ENCODE measurements at places on chromosomes 6 and 20.
A peak's percentile ranks its signal among the peaks of the same experiment; 100 is the strongest.

GRCh38 chr6:84258866-84259265, 31.4 kb upstream of the CEP162 start:
- DNase-seq: no peak

DNA sequence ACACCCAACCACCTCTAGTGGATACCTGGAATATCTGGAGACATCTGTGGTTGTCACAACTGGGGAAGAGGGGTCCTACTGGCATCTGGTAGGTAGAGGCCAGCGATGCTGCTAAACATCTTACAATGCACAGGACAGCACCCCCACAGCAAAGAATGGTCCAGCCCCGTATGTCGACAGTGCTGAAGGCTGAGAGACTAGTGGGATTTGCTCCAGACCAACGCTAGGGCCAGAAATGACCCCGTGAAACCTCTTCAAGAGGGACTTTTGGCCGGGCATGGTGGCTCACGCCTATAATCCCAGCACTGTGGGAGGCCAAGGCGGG, 7.2 kb downstream of the PREX1 start:
- no peak for DNase-seq

GRCh38 chr20:60407011-60407771, 449.0 kb downstream of the CDH26 start:
- no peak for DNase-seq

- DNase-seq: no peak
These were observed 30.2 kb downstream of the SNX9 start for GRCh38 chr6:157853018-157853805.

- DNase-seq: no peak
These were observed 288.9 kb upstream of the IRAK1BP1 start for GRCh38 chr6:78578430-78578829.

DNA sequence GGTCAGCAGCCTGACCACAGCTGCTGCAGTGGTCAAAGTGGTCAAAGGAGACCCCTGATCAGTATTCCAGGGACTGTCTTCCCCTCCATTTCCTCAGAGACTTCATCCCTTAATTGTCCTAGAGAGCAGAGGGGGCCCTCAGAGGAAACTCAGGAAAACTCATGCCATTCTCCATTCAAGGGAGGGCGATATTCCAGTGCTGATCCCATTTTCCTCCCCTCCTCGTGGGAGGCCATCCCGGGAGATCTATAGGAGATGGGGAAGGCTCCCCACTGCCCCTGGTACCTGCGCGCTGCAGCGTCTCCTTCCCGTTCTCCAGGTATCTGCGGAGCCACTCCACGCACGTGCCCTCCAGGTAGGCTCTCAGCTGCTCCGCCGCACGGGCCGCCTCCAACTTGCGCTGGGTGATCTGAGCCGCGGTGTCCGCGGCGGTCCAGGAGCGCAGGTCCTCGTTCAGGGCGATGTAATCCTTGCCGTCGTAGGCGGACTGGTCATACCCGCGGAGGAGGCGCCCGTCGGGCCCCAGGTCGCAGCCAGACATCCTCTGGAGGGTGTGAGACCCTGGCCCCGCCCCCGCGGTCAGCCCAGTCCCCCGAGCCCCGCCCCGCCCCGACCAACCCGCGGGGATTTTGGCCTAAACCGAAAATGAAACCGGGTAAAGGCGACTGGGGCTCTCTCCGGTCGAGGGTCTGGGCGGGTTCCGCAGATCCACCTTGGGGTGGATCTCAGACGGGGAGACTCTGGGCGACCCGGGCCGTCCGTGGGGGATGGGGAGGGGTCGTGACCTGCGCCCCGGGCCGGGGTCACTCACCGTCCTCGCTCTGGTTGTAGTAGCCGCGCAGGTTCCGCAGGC, 878 bp downstream of the HLA-C start:
- DNase-seq: peak; percentile 63

DNA sequence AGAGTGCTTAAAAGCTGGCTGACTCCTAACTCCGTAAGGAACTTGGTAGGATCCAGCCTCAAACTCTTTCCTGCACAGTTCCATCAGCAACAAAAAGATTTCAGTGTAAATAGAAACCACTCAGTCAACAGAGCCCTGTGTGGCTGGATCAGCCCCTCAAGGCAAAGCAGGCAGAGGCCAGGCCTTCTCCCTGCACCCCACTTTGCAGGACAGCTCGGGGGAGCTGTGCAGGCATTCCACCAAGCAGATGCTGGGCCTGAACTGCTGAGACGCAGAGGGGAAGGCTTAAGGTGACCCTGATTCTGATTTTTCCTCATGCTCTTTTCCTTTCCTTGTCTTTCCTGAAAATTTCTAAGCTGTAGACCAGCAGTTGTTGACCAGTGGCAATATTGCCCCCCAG, 91.5 kb downstream of the NFATC2 start:
- DNase-seq: no peak

Data from activated T-cell treated with anti-CD3 and anti-CD28 coated beads, Interleukin-2, amount 50 U/mL, for 48 hours (primary cell).